ENCODE measurements at places on chromosomes 11 and 22.

- DNase-seq = peak; percentile 22
These were observed 790 bp upstream of the TMEM41B start for GRCh38 chr11:9315078-9315688.

DNA sequence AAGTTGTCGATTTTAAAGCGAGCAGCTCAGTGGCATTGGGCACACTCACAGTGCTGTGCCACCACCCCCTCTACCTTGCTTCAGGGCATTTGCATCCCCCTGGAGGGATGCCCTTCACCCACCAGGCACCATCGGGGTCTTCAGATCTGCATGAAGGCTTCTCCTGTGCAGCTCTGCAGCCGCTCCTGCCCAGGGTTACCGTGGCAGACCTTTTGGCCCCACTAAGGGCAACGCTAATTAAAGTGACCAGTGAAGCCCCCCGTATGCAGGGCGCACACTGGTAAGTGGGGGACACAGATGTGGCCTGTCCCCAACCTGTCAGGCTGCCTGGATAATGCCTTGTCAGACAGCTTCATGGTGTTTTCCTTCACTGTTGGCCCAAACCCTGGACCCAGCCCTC, 1117.7 kb downstream of the BRD1 start:
- no peak for DNase-seq

DNA sequence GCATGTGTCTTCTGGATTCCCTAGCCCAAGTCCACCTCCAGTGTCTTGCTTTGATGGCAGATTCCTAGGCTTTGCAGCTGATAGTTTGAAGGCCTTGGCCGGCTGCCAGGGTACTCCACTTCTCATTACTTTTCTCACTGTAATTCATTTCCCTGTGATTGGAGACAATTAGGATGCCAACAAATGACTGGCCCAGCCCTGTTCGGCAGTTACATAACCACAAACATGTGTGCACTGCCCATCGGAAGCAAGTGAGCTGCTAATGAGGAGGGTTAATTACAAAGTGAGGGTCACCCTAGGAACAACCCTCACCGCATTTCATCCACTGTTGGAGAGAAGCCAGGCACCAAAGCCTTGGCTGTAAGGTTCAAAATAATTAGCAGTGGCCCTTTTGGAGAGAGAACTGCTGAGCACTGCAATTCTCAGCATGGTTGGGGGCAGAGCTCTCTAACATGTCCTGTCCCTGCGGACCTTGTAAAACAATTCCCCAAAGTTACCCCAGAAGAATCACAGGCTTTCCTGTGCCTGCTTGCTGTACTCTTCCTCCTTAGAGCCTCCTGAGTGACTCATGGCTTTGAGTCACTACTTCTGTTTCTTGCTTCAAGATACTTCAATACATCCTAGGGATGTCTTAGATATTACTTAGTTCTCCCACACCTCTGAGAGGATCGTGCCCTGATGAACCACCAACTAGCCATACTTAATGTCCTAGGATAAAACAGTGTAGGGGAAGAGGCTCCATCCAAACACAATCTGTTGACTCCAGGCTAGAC, 109.7 kb upstream of the GALNT18 start:
- peak; percentile 55 for DNase-seq

GRCh38 chr11:19374151-19374569, 133.4 kb upstream of the E2F8 start:
- peak; percentile 71 for DNase-seq

- DNase-seq = peak; percentile 79
These were observed 14.1 kb downstream of the CREB3L1 start for GRCh38 chr11:46291441-46292150.

DNA sequence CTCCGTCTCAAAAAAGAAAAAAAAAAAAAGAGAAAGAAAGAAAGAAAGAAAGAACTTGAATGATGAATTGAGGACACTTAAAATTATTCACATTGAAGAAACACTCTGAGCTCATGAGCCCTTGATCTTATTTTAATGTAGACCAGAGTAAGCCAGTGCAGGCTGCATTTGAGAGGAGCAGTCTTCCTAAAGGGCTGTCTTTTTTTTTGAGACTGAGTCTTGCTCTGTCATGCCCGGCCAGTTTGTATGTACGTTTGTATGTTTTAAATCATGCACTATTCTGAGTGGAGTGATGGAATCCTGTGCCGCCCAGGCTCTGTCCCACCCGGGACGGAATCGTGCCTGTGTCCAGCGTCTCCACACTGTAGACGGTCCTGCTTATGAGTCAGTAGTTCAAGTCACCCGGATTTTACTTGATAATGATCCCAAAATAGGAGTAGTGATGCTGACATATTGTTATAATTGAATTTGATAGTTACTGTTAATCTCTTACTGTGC, 9.6 kb downstream of the FGF4 start:
- DNase-seq = no peak

- DNase-seq = no peak
These were observed 50.3 kb downstream of the TBC1D22A start for GRCh38 chr22:46812788-46813187.

- no peak for DNase-seq
These were observed 207.9 kb downstream of the SOX6 start for GRCh38 chr11:16148301-16148931.

DNA sequence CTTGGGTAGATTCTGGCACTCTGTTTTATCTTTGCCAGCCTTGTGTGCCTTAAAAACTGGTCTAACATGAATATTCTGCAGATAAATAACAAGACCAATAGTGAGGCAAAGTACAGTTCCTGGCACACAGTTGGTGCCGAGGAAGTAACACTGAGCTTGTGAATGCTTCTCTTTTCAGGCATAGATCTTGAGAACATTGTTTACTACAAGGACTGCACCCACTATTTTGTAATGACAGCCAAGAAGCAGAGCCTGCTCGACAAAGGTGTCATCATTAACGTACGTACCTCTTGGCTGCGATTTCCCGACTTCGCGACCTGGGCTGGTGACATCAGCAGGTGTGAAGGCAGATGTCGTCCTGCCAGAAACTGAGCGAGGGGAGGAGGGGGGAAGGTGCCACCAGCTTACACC, 105.7 kb downstream of the MICAL2 start:
- DNase-seq = no peak

DNA sequence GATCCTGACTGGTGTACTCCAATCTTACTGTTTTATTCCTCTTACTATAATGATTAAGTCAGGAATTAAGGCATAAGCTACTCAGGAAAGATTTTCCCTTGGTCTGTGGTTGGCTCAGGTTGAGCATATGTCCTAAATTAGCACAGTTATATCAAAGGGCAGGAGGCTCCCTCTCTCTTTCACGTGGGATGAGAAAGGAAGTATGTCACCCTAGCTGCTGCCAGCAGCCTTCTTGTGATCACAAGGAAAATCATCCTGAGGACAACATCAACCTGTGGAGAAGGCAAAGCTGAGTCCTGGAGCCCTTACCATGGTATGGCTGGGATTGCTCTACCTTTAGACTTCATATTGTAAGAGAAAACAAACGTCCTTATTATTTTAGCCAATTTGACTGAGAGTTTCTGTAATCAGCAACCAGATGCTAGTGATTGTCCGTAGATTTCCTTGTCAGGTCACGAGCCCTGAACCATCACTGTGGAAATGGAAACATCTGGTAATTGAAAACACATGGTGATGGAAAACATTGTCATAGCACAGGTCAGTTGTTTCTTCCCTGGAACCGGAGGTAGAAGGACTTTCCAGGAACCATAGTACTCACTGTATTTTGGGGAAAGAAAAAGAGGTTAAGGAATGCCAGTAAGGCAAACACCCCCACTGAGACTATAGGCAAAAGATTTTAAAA, 40.6 kb upstream of the DEUP1 start:
- DNase-seq = no peak

DNA sequence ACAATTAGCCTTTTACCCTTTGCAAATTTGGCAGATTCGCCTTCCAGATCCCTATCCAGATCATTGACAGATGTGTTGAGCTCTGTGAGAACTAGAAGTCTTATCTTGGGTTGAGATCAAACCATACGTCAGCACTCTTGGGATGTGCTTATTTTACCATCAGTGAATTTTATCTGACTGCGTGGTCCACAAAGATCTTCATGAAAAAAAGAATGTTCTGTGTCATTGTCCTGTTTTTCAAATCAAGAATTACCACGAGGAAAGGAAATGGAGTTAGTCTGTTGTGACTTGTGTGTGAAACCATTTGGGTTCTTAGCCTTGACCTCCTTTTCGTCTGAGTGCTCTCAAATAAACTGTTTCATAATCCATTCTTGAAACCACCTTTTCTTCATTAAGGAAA, 86.2 kb upstream of the SORL1-AS1 start:
- DNase-seq = no peak

- DNase-seq = peak; percentile 50
These were observed 1.3 kb upstream of the HDAC10 start for GRCh38 chr22:50252082-50253045.

GRCh38 chr11:48020092-48020755, 39.9 kb downstream of the PTPRJ start:
- no peak for DNase-seq

DNA sequence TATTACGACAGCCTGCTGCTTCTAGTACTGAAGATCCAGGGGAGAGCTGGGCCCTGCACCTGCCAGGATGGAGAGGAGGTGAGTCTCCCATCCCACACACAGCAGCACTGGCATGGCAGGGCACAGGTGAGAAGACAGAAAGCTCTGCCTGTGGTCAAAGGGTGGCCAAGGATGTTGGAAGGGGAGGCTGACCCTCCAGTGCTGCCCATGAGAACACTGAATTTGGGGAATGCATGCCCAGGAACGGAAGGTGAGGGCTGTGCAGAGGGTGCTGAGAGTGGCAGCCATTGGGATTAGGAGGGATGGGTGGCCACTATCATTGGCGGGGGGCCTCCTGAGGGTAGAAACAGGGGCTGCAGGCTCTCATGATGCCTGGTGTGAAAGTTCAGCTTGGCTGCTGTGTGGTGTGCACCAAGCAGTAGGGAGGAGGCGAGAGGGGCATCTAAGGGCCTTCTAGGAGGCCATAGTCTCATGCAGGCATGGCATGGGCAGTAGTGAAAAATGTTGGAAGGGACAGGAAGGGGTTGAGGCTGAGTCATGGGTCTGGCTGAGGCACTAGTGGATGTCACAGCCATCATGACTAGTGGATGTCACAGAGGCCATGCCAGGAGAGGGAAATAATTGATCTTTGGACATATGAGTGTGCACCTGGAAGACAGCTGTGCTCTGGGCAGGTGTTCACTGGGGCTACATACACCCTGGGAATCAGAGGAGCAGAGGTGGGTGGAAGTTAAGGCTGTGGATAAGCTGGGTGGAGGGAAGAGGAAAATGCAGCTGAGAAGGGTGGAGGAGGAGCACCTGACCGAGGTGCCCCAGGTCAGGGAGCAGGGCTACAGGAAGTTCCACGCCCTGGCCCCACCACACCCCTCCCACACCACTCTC, 2.5 kb upstream of the LRRC74B start:
- no peak for DNase-seq

DNA sequence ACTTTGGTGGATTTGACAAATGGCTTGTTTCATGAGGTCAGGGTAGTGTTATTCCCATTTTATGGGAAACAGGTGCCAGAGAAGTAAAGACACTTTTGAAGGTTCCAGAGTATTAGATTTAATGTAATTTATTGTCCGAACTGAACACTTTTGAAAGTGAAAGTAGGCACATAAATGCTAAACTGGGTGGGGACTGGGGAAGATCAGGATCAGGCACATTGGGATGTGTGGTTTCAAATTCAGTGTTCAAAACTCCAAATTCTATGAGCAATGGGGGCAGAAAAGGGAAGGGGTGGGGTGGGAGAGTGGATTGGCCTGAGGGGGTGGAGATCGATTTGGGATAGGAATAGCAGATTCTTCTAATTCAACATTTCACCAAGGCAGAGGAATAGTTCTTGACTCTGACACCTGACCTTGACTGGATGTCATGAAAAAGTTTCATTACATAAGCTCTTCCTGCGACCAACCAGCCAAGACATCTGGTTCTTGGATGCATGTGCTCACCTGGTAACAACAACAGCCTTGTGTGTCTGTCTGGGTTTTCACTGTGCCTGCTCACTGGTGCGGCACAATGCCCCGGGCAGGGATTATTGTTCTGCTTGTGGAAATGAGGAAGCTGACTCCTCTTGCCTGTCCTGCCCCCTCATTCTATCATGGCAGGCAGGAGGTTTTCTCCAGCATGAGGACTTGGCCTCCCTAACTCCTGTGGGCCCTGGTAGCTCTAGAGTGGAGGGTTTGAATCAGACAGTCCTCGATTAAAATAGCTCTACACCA, 10.8 kb downstream of the PPFIBP2 start:
- no peak for DNase-seq

DNA sequence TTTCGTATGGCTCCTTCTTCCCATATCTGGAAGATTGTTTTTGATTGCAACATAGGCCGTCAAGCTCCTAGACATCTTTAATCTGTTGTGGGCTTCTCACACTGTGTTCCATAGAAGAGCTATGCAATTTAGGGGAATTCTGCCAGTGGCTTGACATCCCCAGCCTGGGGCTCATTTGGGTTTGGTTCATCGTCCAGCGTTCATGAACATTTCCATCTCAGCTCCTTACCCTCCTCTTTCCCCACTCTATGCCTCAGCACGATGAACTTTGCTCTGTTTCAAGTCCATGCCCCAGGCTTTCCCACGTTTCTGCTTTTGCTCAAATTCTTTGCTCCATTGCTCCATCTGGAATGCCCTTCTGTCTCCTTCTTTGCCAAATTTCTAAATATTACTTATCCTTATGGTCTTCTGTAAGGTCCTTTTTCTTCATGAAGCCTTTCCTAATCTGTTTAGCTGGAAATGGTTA, 26.1 kb upstream of the CLMP start:
- no peak for DNase-seq

DNA sequence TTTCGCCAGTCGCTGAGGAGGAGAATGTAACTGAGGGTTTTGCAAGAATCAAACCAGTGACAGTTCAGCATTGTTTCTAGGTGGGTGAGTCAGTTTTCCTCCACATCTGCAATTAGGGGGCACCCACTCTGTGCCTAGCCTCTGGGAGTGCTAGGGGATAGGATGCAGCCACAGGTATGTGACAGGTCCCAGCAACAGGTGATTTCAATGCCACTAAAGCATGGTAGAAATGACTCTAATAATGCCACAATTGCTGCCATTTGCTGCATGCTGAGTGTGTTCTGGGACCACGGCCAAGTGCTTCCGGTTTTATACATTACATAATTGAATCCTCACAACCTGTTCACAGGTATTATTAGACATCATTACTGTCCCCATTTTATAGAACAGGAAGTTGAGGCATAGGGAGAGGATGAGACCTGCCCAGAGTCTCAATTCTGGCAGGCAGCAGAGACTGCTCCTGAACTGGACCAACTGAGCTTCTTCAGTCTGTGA, 556 bp downstream of the CRYBB2 start:
- DNase-seq = no peak

- peak; percentile 41 for DNase-seq
These were observed 12.1 kb downstream of the GATD1 start for GRCh38 chr11:765025-765801.

DNA sequence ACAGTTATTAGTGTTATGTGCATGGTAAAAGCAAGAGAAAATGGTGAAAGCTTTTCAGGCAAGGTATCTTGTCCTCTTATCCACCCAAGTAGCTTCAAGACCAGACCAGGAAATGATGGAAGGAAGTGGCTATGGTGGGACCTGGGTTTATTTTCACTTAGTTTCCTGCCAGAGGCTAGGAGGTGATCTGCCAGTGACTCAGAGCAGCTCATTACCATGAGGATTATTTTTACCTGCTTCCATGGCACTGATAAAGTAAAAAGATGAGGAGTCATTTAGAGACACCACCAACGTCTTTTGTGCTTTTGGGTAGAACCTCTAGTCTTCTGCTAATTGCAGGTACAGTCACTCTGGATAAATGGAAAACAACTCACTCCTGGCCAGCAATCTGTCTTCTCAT, 339.9 kb upstream of the KIRREL3 start:
- DNase-seq = no peak

- DNase-seq = peak; percentile 87
These were observed 638 bp upstream of the PITPNM1 start for GRCh38 chr11:67505605-67506396.

Data from astrocyte of the spinal cord (primary cell).